NCI-H2081 treated with DMSO at 0.1 percent for 48 hours (cell line): ENCODE measurements at places on chromosomes 7 and 10.

DNA sequence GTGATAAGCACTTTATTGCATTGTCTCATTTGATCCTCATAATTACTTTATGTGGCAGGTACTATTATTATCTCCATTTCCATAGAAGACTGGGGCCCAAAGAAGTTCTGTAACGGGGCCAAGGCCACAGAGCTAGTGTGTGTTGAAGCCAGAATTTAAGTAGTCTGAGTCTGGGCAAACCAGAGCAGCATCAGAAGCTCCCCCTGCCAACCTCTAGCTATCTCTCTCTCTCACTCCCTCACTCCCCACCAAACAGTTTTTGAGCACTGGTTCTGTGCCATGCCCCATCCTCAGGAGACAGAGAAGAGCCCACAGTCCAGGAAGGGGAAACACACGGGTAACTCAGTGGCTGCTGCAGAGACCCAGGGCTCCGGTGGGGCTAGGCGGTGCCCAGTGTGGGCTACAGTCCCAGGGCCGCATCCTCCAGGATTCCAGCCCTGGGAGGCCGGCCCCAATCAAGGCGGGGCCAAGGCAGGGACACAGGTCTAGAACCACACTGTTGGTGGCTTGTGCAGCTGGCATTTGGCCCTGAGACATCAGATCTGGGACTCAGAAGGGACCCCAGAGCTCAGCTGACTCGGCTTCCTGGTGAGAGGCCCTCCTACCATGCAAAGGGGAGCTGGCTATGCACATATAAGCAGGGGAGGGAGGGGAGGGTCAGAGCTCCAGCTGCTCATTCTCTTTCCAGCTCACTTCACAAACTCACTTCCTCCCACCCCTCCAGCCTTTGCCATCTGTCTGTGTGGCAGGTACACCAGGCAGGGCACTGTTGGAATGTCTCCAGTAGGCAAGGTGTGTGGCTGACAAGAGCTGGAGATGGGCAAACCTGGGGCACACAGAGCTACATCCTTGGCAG lies 34.4 kb downstream of the COL13A1 start:
- DNase-seq, result no peak

DNA sequence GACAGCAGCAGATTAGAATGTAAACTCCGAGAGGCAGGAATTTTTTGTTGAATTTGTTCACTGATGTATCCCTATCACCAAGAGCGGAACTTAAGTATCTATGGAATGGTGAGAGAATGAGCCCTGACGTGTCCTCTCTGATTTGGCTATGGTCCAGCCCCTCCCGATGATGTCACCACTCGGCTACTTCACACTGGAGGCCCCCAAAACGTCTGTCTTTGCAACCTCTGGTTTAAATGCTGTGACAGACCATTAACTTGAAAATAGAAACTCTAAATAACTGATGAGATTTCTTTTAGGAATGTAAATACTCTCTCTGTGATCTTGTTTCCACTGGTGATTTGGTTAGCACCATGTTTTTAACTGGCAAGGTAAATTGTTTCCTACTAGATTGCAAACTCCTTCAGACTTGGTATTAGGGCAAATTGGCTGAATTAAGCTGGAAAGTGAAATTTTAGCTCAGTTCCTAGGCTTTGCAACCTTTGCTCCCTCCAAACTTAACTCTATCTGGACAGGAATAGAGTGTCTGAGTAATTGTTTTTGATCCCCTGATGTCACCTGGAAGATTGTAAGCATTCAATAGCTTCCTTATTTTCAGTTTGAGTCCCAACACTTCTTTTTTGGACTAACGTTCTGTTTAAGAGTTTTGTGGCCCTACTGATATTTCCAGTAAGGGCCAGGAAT lies 19.1 kb downstream of the SLC16A12 start:
- DNase-seq, result no peak

- DNase-seq, result no peak
Observed at GRCh38 chr7:78159545-78159944, 361.0 kb downstream of the PHTF2 start.

DNA sequence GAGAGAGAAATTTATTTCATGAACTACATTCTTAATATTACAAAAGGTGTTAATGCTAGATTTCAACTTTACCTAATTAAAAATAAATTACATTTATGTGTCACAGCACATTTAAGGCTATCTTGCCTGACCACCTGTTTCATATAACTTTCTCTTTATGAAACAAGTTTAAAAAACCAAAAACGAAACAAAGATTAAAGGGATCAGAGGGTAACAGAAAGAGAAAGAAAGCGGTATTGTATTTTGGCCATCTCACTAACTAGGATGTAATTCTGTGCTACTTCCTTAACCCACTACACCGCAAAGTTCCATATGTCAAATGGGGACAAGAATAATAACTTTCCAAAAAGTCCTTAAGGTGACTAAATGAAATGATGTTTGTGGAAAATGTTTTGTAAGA lies 6.3 kb upstream of the RHOBTB1 start:
- no peak for DNase-seq
